Activated CD4-positive, alpha-beta T cell treated with anti-CD3 and anti-CD28 coated beads, Interleukin-10, Interleukin-2, amounts not matched to agents 100 ng/mL and 50 ng/mL, durations not matched to agents 16 hours and 8 hours (primary cell): ENCODE measurements at places on chromosomes 6 and 20.

GRCh38 chr6:149129371-149130077 lies 188.0 kb upstream of the TAB2 start:
- DNase-seq, result peak; percentile 48

- DNase-seq, result peak; percentile 49
These were observed 1.4 kb downstream of the BACH2 start for GRCh38 chr6:90294989-90295853.

DNA sequence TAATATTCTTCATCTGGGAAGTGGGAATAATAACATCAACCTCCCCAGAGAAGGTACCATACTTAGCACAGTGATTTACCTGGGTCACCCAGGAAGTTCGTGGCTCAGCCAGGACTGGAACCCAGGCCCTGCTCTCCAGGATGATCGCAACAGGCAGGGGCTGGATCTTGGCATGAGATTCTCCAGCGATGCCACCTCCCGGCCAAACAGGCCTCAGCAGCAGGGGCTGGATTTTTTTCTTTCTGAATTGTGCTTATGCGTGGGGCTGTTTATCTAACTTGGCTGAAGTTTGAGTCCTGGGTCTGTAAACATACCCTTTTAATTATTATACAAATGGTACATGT lies 129.5 kb upstream of the PTPN1 start:
- DNase-seq, result no peak

DNA sequence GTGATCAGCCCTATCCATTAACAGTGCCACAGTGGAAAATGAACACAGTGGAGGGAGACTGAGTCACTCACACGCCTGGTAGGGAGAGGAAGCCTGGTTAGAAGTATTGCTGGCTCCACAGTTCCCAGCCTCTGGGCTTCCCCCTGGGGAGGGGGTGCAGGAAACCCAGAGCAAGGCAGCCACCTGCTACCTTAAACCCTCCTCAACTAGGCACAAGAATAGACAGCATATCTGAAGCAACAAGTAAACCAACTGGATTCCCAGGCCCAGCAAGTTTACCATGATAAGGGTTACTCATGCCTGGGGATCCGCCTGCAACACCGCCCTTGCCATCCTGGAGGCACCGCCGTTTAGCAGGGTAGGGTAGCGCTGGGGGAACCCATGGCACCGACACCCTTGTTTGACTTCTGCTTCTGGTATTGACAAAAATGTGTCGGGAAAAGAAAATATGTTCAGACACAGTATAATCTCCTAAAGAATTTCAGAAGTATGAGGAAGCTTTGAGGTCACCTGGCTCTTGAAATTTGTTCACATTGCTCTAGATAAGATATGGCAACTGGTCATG lies 38.3 kb downstream of the SLC22A23 start:
- no peak for DNase-seq

DNA sequence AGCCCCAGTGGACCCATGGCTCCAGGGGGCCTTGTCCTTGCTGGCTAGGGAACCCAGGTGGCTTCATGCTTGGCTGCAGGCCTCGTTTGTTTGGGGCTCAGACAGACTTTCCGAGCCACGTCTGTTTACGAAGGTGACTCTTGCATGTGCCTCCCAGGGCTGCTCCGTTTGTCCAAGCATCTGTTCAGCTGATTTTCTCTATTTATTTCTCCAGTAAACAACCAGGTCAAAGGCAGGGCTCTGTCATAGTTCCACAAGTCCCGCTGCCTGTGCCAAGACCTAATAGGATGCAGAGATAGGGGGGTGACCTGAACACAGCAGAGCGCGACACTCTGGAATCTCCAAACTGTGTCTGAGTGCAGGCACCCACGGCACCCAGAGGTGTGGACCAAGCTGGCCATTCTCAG lies 12.8 kb upstream of the SPO11 start:
- DNase-seq, result no peak

DNA sequence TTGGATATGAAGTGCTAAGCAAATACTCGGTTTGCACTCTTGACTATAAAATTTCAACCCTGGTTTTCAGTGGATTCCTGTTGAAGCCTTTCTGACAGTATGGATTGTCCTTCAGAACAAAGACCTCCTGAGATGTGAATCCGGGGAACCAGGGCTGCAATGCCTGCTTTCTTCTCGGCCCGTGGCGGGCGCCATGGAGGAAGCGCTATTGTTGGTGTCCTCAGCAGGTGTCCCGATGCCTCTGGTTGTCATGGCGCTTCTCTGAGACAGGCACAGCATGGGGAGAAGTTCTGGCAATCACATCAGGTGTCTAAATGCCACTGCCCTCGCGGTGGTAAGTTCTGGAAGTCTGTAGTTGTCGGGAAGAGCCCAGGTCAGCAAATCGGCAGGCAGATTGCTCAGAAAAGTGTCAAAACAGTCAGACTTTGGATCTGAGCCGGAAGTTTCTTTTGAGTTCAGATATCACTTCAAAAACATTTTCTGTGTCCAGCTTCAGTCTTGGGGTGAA lies 188.5 kb downstream of the CDH4 start:
- DNase-seq, result no peak

GRCh38 chr6:11270030-11271027 lies 37.9 kb upstream of the NEDD9 start:
- no peak for DNase-seq

GRCh38 chr6:90982051-90982450 lies 395.2 kb upstream of the MAP3K7 start:
- no peak for DNase-seq

DNA sequence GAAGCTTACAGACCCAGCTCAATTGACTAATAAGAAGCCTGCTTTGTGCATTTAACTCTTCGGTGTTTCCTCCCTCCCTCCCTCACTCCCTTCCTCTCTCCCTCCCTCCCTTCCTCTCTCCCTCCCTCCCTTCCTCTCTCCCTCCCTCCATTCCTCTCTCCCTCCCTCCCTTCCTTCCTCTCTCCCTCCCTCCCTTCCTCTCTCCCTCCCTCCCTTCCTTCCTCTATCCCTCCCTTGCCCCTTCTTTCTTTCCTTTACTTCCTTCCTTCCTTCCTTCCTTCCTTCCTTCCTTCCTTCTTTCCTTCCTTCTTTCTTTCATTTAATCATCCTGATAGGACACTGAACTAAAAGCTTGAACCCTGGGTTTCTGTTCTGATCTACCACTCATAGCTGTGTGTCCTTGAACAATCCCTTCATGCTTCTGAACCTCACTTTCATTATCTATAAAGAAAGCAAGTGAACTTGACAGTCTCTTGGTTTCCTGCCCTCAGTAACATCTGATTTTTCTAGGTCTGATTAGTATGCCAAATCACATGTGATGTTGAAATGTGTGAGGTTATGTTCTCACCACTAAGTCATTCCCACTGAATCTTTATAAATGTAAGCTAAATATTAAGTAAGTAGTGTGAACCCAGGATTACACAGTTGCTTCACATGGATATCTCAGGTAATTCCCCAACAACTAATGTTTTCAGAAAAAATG lies 132.3 kb upstream of the BMP2 start:
- DNase-seq, result no peak

DNA sequence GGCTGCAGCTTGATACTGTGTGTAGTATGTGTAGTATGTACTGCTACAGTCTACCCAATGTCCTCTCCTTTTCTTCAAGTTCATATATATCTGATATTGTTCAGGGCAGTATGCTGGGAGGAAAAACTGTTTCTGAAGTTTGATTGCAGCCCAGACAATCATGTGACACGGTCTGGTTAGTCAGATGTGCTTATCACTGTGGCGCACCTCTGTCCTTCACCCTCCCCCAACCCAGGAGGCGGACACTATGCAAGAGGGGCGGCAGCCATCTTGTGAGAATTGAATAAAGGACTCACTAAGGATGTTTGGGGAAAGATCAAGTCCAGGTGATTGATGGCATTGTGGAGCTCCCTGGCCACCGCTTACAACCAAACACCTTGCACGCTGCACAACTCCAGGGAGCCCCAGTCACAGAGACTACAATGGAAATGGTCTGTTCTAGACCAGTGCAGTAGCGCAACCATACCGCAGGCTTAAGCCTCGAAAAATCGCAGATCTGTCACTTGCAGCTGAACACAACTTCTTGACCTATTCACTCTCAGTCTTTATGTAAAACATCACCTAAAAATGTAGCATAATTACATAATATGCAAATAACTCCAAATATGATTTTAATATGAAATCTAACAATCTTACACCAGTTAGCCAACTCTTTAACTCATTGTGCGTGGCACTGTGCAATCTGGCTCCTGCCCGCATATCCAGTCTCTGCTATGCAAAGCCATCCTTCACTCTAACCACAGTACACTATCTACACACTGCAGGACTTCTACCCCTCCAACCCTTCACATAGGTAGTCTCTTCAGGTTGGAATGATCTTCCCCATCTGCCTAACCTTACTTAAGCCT lies 79.3 kb downstream of the VGLL2 start:
- DNase-seq, result no peak
